ENCODE measurements at places on chromosomes 3 and 15.

DNA sequence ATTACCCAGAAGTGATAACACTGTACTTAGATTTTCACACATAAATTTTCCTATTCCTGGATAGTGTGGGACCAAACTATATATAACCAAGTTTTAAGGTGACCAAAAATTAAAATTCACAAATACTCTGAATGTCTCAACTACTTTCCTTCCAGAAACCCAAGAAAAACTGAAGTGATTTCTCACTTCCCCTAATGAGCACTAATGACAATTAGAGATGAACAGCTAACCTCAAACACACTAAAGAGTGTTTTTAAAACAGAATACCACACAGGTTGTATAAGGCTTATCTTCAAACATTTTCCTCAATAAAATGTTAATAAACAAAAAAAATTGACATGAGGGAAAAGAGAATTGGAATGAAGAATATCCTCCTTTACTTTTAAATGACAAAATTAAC is 188.2 kb downstream of the ZBTB20 start:
- no peak for DNase-seq

- DNase-seq, result peak; percentile 35
Observed at GRCh38 chr3:147361454-147362420, 44.6 kb downstream of the ZIC4 start.

DNA sequence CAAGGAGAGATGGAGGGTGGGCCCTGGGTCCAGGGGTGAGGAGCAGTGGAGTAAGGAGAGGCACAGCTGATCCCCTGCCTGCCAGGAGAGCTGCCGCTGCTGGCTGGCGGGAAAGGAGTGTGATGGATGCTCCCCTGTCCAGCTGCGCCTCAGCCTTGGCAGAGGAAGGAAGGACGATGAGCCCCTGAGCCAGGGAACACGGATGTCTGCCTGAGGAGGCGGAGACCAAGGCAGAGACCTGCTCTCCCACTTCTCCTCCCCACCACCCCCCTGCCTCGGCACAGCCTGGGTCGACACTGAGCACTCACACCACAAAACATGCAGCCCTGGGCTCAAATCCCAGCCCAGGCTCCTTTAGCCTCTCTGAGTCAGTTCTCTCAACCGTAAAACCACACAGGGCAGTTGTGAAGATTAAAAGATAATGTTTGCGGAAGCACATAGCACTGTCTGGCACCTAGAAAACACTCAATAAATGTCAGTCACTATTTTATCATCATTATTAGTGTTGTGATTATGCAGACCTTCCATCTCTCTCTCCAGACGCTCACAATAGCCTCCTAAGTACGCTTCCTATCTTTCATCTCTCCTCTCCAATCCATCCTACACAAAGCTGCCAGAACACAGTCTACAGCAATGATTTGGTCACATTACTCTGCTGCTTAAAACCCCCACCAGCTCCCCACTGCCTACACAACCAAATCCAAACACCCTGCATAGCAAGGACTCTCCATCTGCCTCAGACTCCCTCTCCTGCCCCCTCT is 52.2 kb downstream of the SEMA5B start:
- DNase-seq, result no peak

GRCh38 chr15:97875513-97876280 is 84.8 kb upstream of the ARRDC4 start:
- no peak for DNase-seq

DNA sequence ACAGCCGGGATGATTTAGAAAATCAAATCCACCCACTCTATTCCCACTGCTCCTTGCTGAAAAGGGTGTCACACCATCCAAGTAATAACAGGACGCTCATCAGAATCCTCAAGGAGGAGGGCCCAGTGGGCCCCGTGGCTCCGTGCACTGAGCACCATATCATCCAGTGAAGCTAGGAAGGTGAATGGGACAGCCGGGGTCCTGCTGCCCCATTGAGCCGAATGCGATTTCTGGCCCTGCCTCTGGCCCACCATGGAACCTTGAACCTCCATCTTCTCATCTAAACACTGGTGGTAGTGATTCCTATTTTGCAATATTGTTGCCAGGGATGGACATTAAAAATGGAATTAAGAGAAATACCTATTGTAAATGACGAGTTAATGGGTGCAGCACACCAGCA is 99.1 kb upstream of the SLC6A11 start:
- DNase-seq, result no peak

GRCh38 chr3:33372218-33373081 is 67.8 kb downstream of the UBP1 start:
- no peak for DNase-seq

- no peak for DNase-seq
Observed at GRCh38 chr3:7865611-7866010, 636.0 kb upstream of the LMCD1 start.

- DNase-seq, result no peak
Observed at GRCh38 chr3:11250902-11251806, 21.0 kb upstream of the ATG7 start.

- no peak for DNase-seq
Observed at GRCh38 chr3:134699141-134699711, 48.4 kb upstream of the KY start.

- no peak for DNase-seq
Observed at GRCh38 chr15:80665151-80665550, 30.0 kb upstream of the ABHD17C start.

- DNase-seq, result no peak
Observed at GRCh38 chr3:53712817-53713388, 133.3 kb downstream of the CHDH start.

- no peak for DNase-seq
Observed at GRCh38 chr15:51126842-51127241, 32.1 kb upstream of the TNFAIP8L3 start.

- DNase-seq, result no peak
Observed at GRCh38 chr3:158702815-158703481, 29.3 kb downstream of the RARRES1 start.
